ENCODE measurements at places on chromosomes 13 and 19.

- DNase-seq, result no peak
Measured at GRCh38 chr19:29510701-29511265, 15.0 kb upstream of the VSTM2B start.

GRCh38 chr19:6425732-6426620 lies 1.4 kb upstream of the KHSRP start:
- no peak for DNase-seq

GRCh38 chr13:31951215-31951678 lies 80.3 kb upstream of the FRY start:
- DNase-seq, result peak; percentile 8

GRCh38 chr13:43583321-43583720 lies 203.5 kb downstream of the ENOX1 start:
- no peak for DNase-seq

- no peak for DNase-seq
Measured at GRCh38 chr19:18344582-18344950, 4.2 kb downstream of the PGPEP1 start.

- DNase-seq, result no peak
Measured at GRCh38 chr13:29505511-29505910, 90.0 kb downstream of the SLC7A1 start.

DNA sequence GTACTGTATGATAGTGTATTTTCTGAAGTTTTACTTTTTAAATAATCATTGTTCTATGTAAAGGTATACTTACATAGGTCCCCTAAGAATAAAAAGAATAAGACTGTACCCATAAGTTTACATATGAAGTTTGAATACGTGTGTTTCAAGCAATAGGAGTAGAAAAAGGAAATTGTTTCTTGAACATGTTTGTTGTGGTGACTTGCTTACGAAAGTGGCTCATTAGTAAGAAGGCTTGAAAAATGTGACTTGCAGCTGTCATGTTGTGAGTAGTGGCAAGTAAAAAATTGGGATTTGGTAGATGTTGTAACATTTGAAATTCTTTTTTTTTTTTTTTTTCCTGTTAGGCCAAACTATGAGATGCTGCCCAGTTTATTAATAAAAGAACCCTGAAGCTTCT lies 203.3 kb downstream of the LMO7 start:
- no peak for DNase-seq

DNA sequence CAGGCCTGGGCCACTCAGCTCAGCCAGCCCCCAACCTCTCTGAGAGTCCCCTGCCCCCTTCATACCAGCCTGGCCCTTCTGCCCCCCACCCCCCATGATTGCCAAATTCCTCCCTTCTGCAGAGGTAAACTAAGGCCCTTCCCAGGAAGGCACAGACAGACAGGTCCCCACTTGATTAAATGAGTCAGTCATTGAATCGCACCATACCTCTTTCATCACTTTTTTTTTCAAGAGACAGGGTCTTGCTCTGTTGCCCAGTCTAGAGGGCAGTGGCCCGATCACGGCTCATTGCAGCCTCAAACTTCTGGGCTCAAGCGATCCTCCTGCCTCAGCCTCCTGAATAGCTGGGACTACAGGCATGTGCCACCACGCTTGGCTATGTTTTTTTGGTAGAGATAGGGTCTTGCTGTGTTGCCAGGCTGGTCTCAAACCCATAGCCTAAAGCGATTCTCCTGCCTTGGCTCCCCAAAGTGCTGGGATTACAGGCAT lies 6.0 kb downstream of the PODNL1 start:
- DNase-seq, result no peak

GRCh38 chr19:53086949-53087348 lies 16.3 kb downstream of the ZNF160 start:
- DNase-seq, result no peak

DNA sequence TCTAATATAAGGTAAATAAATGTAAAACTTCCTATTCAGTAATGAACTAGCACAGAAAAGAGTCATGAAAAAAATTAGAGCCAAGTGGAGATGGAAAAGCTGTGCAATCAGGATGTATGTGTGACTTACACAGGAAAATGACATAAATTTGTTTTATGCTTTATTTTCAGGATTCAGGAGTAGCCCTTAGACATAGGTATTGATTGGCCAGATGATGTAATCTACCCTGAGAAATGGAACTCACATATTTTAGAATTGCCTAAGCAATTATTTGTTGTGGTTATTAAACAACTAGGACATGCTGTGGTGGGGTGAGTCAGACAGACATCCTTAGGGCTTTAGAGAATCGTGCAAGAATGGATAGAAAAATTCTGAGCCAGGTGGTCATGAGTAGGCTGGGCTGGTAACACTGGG lies 110.6 kb downstream of the PCDH9 start:
- DNase-seq, result no peak

DNA sequence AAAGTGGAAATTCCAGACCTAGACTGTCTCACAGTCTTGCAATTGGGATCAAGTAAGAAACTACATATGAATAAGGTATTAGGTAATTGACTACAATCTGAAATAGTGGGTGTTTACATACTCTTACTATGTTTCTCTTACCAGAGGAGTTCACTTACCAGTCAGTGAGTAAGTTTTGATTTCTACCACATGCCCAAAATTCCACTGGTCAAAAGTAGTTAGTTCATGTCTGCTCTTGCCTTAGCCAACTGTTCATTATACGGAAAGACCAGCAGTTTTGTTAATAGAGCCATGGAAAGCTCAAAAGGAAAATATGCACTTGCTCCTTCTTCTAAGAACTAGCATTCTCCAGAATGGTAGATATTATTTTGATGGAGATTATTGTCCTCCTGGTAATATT lies 490.8 kb downstream of the RFC3 start:
- DNase-seq, result no peak

- no peak for DNase-seq
Measured at GRCh38 chr19:55483706-55484592, 1.0 kb upstream of the NAT14 start.

DNA sequence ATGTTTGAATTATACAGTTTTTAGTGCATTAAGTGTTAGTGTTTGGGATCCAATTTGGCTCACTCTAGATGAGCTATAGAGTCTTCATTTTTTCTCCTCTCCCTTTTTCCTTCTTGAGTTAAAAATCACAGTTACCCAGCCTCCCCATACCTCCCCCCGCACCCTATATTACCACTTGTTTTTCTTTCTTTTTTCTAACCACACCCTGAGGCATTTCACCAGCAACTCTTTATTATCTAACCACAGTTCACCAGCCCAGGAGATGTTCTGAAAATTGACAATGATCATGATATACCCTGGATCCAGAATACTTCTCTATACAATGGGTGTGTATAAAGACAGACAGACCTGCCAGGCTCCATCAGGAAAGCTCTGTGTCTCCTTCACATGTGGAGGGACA lies 86.5 kb upstream of the UBL3 start:
- peak; percentile 32 for DNase-seq

GRCh38 chr13:37613638-37614037 lies 15.1 kb upstream of the POSTN start:
- DNase-seq, result no peak

DNA sequence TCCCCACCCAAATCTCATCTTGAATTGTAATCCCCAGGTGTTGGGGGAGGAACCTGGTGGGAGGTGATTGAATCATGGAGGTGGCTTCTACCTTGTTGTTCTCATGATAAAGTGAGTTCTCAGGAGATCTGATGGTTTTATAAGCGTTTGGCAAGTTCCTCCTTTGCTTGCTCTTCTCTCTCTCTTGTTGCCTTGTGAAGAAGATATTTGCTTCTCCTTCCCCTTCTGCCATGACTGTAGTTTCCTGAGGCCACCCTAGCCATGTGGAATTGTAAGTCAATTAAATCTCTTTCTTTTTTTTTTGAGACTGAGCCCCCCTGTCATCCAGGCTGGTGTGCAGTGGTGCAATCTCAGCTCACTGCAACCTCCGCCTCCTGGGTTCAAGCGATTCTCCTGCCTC lies 34.4 kb downstream of the VSTM1 start:
- DNase-seq, result no peak

- DNase-seq, result no peak
Measured at GRCh38 chr19:44847144-44848035, 1.3 kb downstream of the NECTIN2 start.

- DNase-seq, result no peak
Measured at GRCh38 chr13:30696278-30697176, 38.8 kb upstream of the ALOX5AP start.

GRCh38 chr19:294341-294945 lies 3.2 kb upstream of the PLPP2 start:
- no peak for DNase-seq
